IMR-90 (cell line): ENCODE measurements at places on chromosomes 3 and 15. TPM values are rescaled to one million over a fixed set of nuclear protein-coding genes. Genes with fewer than 3 reads are reported as not detected.

DNA sequence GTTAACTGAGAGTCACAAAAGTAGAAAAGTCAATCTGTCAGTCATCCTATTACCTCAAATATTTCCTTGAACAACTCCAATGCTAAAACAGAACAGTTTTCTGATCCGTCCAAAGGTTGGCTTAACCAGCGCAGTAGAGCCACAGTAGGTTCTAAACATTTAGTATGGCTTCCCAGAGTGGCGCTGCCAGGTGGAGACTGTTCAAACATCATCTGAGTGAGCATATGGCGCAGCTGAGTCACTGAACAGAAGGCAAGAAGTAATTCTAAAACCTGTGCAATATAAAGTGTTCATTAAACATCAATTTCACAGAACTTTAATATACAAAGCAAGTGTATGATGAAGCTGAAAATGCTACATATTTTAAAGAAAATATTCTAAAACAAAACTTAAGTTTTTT is 19.9 kb downstream of the CIP2A start:
- H3K4me3 ChIP-seq: no peak overlapping the region
- no peak for DNase-seq
- no peaks in the 10 kb centered on the region for H3K36me3 ChIP-seq
- H3K27ac ChIP-seq: no peak overlapping the region
- no peaks in the 10 kb centered on the region for H3K27me3 ChIP-seq
- H3K4me1 ChIP-seq: no peaks in the 10 kb centered on the region

- DNase-seq: no peak
- peaks cover 3% of the 10 kb centered on the region; the same call in 1 of the 2 replicates for H3K36me3 ChIP-seq
- H3K4me3 ChIP-seq: no peak overlapping the region
- no peak overlapping the region for H3K27ac ChIP-seq
- no peaks in the 10 kb centered on the region for H3K27me3 ChIP-seq
These were observed 53.0 kb downstream of the C3orf80 start for GRCh38 chr3:160278210-160278609.

- no peak overlapping the region for H3K4me3 ChIP-seq
- H3K27ac ChIP-seq: no peak overlapping the region
These were observed 1.2 kb downstream of the ARPP21 start for GRCh38 chr3:35640190-35641165.

DNA sequence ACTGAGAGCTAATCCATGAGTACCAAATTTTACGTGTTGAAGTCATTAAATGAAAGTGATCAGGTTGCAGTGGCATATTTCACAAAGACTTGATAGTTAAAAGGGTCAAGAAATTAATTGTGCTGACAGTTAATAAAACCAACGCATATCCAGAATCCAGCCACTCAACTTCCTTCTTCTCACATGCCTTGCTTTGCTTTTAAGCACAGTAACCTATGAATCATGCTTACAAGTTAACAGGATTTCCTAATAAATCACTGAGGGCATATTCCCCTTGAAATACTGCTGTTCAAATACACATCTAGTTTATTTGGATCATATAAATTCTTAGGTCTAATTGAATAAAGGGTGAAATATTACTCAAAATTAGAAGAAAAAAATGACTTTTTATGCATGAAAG is 801.5 kb upstream of the EPHA6 start:
- H3K27ac ChIP-seq: no peak overlapping the region
- H3K4me1 ChIP-seq: no peaks in the 10 kb centered on the region
- no peak overlapping the region for H3K4me3 ChIP-seq
- H3K36me3 ChIP-seq: no peaks in the 10 kb centered on the region
- DNase-seq: no peak

DNA sequence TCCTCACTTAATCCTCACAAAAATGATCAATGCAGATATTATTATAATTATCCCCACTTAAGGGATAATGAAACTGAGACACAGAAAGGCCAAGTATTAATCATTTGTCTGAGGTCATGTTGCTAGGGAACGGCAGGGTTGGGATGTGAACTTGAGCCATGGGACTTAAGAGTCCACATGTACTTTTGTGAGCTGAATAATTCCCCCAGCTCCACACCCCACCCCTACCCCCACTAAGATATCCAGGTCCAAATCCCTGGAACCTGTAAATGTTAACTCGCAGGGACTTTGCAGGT is 290.5 kb upstream of the GADL1 start:
- H3K4me3 ChIP-seq: no peak overlapping the region
- no peak for DNase-seq
- H3K27ac ChIP-seq: no peak overlapping the region

The ACOX2 gene
- 15.6 and 17.8 TPM in 2 replicates for total RNA-seq

GRCh38 chr15:90901175-90902039 is 1.7 kb upstream of the MAN2A2 start:
- peaks cover 4% of the 10 kb centered on the region; the same call in 1 of the 2 replicates for H3K4me1 ChIP-seq
- H3K27ac ChIP-seq: no peak overlapping the region
- no peak overlapping the region for H3K4me3 ChIP-seq
- H3K27me3 ChIP-seq: no peaks in the 10 kb centered on the region
- H3K36me3 ChIP-seq: peaks cover 9% of the 10 kb centered on the region; the same call in 1 of the 2 replicates
- DNase-seq: no peak
